ENCODE measurements at places on chromosomes 7 and 10. TPM values are rescaled to one million over a fixed set of nuclear protein-coding genes. Genes with fewer than 3 reads are reported as not detected.

Gene MYOF
- total RNA-seq = 103 TPM

Gene FANK1
- total RNA-seq = 3.0 TPM

Gene LIPK
- not detected for total RNA-seq

Gene LZTS2
- 74.2 TPM for total RNA-seq

Gene SFXN2
- 1.4 TPM for total RNA-seq

Gene PNLIPRP2
- not detected for total RNA-seq

Gene PITX3
- total RNA-seq = 1.3 TPM

Gene CUX1
- total RNA-seq = 36.7 TPM

Gene TAS2R3
- total RNA-seq = 1.1 TPM

Gene FAM180A
- 3.6 TPM for total RNA-seq

Gene LRRN3
- 16.3 TPM for total RNA-seq

Gene KEL
- not detected for total RNA-seq

Gene FRA10AC1
- 6.7 TPM for total RNA-seq

Gene MRPS16
- total RNA-seq = 60.0 TPM

Gene HOXA7
- 12.4 TPM for total RNA-seq

Gene PHYHIPL
- total RNA-seq = not detected

Gene PILRA
- 4.4 TPM for total RNA-seq

Gene GIMAP7
- total RNA-seq = not detected

Gene HYAL4
- total RNA-seq = not detected

Gene GATA3
- 0.26 TPM for total RNA-seq

Gene PSAP
- 988 TPM for total RNA-seq

Gene SLC39A12
- not detected for total RNA-seq

Gene SAP25
- 1.5 TPM for total RNA-seq

Gene DBNL
- total RNA-seq = 83.4 TPM

Gene AVPI1
- 17.1 TPM for total RNA-seq

Gene DIP2C
- 8.7 TPM for total RNA-seq

Gene LIPF
- not detected for total RNA-seq

Gene FAM25G
- total RNA-seq = not detected

Gene NUTM2B
- total RNA-seq = 0.39 TPM

Gene DYDC2
- total RNA-seq = not detected

Gene VWDE
- 0.13 TPM for total RNA-seq

Gene LRRTM3
- total RNA-seq = not detected

Gene CALCR
- total RNA-seq = not detected

Gene TAS2R4
- total RNA-seq = 0.88 TPM

Gene UCN3
- total RNA-seq = not detected

Gene TAF3
- total RNA-seq = 2.1 TPM

Gene FRAT1
- 5.7 TPM for total RNA-seq

All from epithelial cell of alveolus of lung (primary cell).